ENCODE measurements at places on chromosomes 6 and 20. TPM values are rescaled to one million over a fixed set of nuclear protein-coding genes. Genes with fewer than 3 reads are reported as not detected.

DNA sequence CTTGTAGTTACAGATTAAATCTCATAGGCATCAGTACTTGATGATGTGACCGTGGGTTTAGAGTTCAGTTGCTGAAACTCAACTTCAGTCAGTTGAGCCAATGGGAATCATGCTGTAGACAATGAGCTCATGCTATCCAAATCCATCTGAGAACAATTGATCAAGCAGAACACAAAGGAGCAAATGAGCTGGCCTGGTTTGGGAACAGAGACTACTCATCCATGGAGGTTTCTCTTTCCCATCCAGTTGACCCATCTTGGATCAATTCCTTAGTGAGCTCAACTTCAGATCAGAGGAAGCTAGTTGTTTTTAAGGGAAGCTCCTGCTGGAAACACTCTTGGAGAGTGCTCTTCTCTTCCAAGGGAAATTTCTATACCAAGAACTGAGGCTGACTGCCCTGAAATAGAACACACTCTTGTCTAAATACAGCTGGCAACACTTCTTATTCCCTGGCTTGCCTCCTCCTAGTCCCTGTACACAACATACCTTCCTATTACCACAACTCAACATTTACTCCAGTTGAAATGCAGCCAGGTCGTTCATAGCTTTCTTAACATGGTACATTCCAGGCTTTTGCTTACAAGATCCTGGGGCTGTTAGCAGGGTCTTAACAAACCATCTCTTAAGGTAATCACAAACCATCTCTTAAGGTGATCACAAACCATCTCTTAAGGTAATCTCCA, 203.9 kb upstream of the PRDM1 start:
- H3K27ac ChIP-seq = no peak overlapping the region
- DNase-seq = no peak
- no peaks in the 10 kb centered on the region for H3K27me3 ChIP-seq

DNA sequence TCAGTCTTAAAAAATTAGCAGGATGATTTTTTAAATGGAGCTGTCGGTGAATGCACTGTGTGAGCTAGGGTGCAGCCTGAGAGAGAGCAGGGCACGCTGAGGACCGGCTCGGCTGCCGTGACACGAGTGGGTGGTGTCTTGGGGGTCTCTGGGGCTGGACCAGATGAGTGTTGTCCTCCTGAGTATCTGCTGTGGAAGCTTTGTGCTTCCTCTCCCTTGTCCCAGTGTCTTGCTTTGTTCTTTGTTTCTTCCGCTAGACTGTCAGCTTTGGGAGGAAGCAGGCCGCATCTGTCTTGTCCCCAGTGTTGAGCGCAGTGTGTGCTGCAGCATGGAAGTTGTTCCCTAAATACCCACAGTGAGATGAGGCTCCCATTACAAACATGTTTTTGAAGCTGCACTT, 89.4 kb downstream of the RTN4IP1 start:
- DNase-seq = peak; percentile 5
- no peak overlapping the region for H3K27ac ChIP-seq
- H3K36me3 ChIP-seq = no peaks in the 10 kb centered on the region
- H3K4me3 ChIP-seq = no peak overlapping the region
- H3K27me3 ChIP-seq = peaks cover 5% of the 10 kb centered on the region

- no peak for DNase-seq
- no peak overlapping the region for H3K4me3 ChIP-seq
- peaks cover 77% of the 10 kb centered on the region for H3K36me3 ChIP-seq
- H3K27ac ChIP-seq = no peak overlapping the region
Measured at GRCh38 chr20:46375771-46376170, 30.6 kb downstream of the ELMO2 start.

DNA sequence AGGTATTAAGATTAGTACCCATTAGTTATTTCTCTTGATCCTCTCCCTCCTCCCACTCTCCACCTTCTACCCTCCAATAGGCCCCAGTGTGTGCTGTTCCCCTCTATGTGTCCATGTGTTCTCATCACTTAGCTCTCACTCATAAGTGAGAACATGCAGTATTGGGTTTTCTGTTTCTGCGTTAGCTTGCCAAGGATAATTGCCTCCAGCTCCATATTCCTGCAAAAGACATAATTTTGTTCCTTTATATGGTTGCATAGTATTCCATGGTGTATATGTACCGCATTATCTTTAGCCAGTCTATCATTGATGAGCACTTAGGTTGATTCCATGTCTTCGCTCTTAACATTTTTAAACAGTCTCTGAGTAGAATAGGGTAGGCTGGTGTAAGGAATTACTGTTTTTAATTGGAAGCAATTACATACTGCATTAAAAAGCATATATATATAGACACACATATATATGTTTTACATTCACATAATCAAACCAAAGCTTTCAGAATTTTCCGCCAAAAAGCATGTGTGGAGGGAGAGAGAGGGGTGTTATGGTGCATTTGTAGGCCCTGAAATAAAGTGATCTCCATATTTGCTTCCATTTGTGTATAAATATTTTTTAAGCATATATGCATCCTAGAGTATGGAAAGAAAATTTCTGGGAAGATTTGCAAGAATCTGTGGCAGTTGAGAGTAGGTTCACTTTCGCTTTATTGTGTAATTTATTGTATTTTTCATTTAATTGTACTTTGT, 709 bp upstream of the ANKEF1 start:
- H3K4me3 ChIP-seq = no peak overlapping the region
- no peaks in the 10 kb centered on the region for H3K4me1 ChIP-seq
- no peak for DNase-seq
- H3K27me3 ChIP-seq = peaks cover 5% of the 10 kb centered on the region
- H3K27ac ChIP-seq = no peak overlapping the region

DNA sequence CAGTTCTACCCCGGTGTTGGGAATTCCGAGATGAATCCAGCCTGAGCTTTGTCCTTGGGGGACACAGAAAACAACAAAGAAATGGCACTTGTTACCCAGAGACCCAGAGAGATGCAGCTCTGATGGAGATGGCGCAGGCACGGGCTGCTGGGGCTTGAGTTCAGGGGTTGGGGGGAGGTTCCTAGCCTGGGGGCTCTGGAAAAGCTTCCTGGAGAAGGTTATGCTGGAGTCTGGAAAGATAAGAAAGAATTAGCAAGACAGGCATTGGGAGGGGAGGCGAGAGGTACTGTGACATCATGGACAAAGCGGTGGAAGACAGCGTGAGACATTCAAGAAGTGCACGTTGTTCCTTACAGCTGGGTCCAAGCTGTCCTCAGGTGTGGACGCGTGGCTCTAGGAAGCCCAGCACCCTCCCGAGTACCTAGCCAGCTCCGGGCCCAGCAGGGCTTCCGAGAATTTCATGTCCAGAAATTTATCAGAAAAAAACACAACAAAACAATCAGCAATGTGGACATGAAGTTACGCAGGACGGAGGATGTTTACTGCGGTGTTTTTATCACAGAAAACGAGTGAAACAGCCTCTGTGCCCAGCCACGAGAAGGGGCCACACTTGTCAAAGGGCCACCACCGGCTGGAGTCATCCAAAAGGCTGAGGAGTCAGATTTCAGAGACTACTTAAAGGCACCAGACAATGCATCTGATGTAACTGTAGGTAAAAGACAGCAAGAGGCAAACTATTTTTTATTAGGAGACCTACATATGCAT, 39.5 kb downstream of the C20orf203 start:
- no peak for DNase-seq
- H3K4me3 ChIP-seq = no peak overlapping the region
- H3K27me3 ChIP-seq = peaks cover 70% of the 10 kb centered on the region
- no peak overlapping the region for H3K27ac ChIP-seq
- H3K4me1 ChIP-seq = no peaks in the 10 kb centered on the region

- no peaks in the 10 kb centered on the region for H3K27me3 ChIP-seq
- H3K36me3 ChIP-seq = no peaks in the 10 kb centered on the region
- no peak overlapping the region for H3K4me3 ChIP-seq
- H3K27ac ChIP-seq = no peak overlapping the region
Measured at GRCh38 chr6:12371151-12371550, 81.0 kb downstream of the EDN1 start.

GRCh38 chr6:128659276-128659675, 138.9 kb upstream of the PTPRK start:
- no peak for DNase-seq
- H3K27ac ChIP-seq = no peak overlapping the region
- no peaks in the 10 kb centered on the region for H3K36me3 ChIP-seq
- peaks cover 9% of the 10 kb centered on the region for H3K4me1 ChIP-seq
- H3K4me3 ChIP-seq = no peak overlapping the region

DNA sequence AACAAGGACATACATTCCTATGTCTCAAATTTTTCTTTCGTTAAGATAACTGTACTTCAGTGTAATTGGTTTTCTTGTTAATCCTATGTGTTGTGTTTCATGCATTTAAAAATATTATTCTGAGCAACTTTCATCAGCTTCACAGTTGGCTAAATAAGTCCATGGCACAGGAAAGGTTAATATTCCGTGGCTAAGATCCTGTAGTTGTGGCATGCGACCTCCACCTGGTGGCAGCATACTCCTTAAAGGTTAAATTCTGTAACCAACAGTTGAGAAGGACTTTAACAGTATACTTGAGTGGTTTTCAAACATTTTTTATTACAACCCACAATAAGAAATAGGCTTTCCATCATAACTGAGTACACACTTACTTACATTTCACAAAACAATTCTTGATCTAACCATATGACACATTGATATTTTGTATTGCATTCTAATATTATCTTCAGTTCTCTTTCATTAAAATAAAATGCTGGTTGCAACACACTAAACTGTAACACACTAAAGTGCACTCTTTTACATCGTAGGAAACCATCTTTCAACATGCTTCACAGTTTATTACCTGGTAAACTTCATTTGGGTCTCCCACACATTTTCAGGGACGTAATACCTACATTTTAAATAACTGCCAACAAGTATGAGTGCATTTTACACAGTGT, 118.3 kb downstream of the SLX4IP start:
- peak; percentile 68 for DNase-seq
- no peaks in the 10 kb centered on the region for H3K27me3 ChIP-seq
- no peak overlapping the region for H3K4me3 ChIP-seq
- no peak overlapping the region for H3K27ac ChIP-seq

DNA sequence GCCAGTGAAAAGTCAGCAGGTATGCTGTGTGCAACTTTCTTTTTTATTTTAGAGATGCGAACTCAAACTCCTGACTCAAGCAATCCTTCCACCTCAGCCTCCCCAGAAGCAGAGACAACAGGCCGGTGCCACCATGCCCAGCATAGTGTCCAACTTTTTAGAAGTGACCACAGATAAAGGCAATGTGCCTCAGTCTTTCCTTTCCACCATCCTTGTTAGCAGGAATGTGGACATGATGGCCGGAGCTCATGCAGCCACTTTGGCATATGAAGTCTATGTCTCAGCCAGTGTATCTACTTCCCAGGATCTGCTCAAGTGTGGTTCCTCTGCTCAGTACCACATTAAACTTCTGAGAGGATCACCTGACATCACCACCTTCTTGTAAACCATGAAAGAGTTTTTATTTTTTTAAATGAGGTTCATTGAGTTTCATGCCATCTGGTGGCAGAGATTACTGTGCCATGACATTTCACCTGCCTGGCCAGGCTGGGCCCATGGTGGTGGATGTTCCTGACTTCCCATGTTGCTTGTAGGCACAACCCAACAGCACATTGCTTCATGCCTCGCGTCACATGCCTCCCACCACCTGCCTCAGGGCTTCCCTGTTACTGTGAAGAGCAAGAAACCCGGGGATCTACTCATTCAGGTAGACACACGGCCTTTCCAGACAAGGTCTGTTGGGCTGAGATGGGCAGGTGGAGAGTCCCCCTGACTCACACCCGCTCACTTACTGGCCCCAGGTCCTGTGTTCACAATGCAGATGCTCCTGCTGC, 216.5 kb downstream of the LY86 start:
- H3K4me3 ChIP-seq = no peak overlapping the region
- no peaks in the 10 kb centered on the region for H3K36me3 ChIP-seq
- no peak overlapping the region for H3K27ac ChIP-seq
- no peak for DNase-seq
- no peaks in the 10 kb centered on the region for H3K27me3 ChIP-seq
- H3K4me1 ChIP-seq = no peaks in the 10 kb centered on the region

- no peaks in the 10 kb centered on the region for H3K36me3 ChIP-seq
- no peak overlapping the region for H3K4me3 ChIP-seq
- H3K27ac ChIP-seq = no peak overlapping the region
- H3K27me3 ChIP-seq = no peaks in the 10 kb centered on the region
- DNase-seq = no peak
- H3K4me1 ChIP-seq = 0 out of 2 replicates have a peak, but pooled peaks cover 9% of the 10 kb centered on the region
Measured at GRCh38 chr6:157326979-157327378, 3.7 kb upstream of the TMEM242 start.

GRCh38 chr20:40254023-40254772, 434.8 kb downstream of the MAFB start:
- no peak for DNase-seq
- peaks cover 16% of the 10 kb centered on the region for H3K27me3 ChIP-seq
- H3K4me3 ChIP-seq = no peak overlapping the region
- no peaks in the 10 kb centered on the region for H3K4me1 ChIP-seq
- H3K27ac ChIP-seq = no peak overlapping the region

- H3K4me3 ChIP-seq = no peak overlapping the region
- no peak overlapping the region for H3K27ac ChIP-seq
Measured at GRCh38 chr6:44188819-44189218, 27.9 kb upstream of the MYMX start.

DNA sequence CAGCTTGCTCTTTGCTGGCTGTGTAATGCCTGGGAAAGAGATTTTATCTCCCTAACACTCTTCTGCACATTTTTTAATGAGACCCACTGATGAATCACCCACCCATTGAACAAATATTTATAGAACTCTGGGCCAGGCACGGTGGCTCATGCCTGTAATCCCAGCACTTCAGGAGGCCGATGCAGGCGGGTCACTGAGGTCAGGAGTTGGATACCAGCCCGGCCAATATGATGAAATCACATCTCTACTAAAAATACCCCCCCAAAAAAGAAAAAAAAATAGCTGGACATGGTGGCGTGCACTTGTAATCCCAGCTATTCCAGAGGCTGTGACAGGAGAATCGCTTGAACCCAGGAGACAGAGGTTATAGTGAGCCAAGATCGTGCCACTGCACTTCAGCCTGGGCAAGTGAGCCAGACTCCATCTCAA, 82.1 kb upstream of the SIRPA start:
- no peak overlapping the region for H3K27ac ChIP-seq
- H3K4me3 ChIP-seq = no peak overlapping the region
- no peak for DNase-seq
- H3K4me1 ChIP-seq = no peaks in the 10 kb centered on the region

DNA sequence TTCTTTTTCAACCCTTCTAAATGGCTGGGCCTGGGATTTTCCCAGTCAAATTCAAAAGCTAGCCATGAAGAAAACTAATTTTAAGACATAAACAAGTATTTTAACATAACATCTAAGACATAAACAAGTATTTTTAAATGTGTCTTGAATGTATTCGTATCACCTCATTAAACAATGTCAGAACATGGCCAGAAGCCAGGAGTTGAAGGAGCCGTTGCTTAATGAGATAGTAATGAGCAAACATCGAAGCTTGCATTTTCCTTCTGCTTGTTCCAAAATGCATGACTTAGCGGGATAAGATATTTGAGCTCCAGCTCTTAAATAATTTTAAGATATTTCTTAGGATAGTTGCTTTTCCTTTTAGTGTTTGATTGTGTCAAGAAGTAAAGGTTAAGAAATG, 4.2 kb upstream of the RNF182 start:
- no peak overlapping the region for H3K27ac ChIP-seq
- no peak overlapping the region for H3K4me3 ChIP-seq
- no peaks in the 10 kb centered on the region for H3K27me3 ChIP-seq

The NUP153 gene
- total RNA-seq = 67.6 TPM

The CDH22 gene
- total RNA-seq = not detected

The ACTL10 gene
- total RNA-seq = not detected

The WFDC5 gene
- total RNA-seq = not detected

The PRSS16 gene
- not detected for total RNA-seq

The HCK gene
- not detected for total RNA-seq

The FRK gene
- 1.4 TPM for total RNA-seq

The PDE7B gene
- total RNA-seq = 0.20 TPM

The TRIM10 gene
- not detected for total RNA-seq

Measured in SJCRH30 (cell line).